ENCODE measurements at places on chromosomes 5 and 9.
A peak's percentile ranks its signal among the peaks of the same experiment; 100 is the strongest.

GRCh38 chr9:93246526-93246925 lies 62.6 kb downstream of the WNK2 start:
- no peak for ATAC-seq

DNA sequence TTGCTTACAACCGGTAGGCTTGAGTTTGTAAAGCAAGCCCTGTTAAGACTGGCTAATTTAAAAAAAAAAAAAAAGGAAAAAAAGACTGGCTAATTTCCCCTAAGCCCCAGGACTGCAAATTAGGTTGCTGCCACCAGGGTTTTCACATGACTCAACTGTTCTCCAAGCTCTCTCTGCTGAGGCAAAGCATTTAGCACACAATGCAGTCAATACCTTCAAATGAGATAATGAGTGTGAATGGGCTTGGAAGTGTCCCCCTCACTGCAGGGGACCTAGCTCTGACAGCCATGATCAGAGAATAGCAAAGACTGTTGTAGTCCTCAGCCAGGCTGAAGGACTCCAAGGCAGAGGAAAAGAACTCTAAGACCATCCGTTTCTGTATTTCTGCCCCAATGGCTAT lies 42.8 kb upstream of the ZSWIM6 start:
- ATAC-seq = no peak

GRCh38 chr9:115292584-115293279 lies 174.8 kb upstream of the TNC start:
- ATAC-seq = no peak

- no peak for ATAC-seq
These were observed 189.5 kb downstream of the ERCC6L2 start for GRCh38 chr9:96064826-96065481.

GRCh38 chr5:133792024-133792423 lies 176.4 kb downstream of the C5orf15 start:
- peak; percentile 33 for ATAC-seq

- ATAC-seq = no peak
These were observed 731.6 kb downstream of the DNAH5 start for GRCh38 chr5:13212886-13213285.

GRCh38 chr9:114426046-114426948 lies 38.5 kb upstream of the AKNA start:
- no peak for ATAC-seq

GRCh38 chr5:123414974-123415373 lies 8.2 kb downstream of the CEP120 start:
- ATAC-seq = no peak

- no peak for ATAC-seq
These were observed 182.1 kb upstream of the ACTBL2 start for GRCh38 chr5:57664700-57665099.

DNA sequence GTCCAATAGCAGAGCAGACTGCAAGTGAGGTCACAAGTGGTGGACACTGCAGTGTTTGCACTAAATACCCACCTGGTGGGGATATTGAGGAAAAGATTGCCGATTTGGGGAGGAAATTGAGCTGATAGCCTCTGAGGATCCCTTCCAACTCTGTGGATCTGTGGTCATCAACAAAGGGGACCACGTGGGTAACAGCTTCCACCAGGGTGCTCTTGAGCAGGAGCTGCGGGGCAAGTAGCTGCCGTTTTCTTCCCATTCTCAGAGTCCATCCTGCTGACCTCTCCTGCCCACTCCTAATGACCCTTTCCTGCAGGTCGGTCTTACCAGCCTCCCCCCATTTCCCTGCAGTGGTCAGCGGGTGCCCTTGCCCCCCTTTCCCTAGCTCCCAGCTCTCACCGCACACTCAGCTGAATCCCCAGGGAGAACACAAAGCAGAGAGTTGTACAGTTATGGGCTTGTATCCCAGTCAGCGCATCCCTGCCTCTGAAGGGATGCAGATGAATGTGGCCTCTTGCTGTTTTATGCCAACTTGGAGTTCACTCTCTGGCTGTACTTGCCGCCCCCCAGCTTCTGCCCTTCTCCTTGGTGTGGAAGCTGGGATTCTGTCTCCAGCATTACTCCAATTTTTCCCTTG lies 18.0 kb downstream of the DAPK1 start:
- no peak for ATAC-seq

DNA sequence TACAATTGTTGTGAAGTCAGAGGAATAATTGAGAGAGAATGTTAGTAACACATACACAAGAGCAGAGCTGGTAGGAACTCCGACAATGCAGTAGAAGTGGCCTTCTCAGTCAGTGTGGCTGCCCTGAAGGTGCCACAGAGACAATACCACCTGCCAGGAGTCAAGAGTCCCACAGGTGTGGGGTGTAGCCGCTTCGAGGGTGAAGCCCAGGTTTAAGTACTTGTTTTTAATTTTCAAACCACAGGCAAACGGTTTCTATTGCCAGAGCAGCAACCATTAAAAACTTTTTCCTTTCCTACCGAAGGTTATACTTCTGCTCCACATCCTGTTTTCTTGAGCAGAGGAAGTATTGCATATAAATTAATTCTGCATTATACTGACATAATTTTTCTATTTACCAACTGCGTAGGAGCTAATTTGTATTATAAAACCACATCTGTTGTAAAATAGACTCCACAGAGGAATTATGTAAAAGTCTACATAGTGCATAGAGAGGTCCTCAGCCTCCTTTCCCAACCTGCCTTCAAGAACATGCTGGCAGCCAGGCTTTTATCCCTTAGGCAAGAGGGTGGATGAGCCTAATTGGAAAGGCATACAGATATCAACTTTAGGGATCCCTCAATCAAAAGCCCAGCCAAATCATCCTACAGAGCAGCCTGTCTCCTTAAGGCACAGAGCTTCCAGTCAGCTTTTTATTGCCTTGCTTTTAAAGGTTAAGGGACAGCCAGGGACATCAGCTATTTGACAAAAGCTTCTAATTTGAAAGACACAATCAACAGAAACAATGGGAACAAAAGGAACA lies 12.9 kb upstream of the ACTBL2 start:
- peak; percentile 12 for ATAC-seq

DNA sequence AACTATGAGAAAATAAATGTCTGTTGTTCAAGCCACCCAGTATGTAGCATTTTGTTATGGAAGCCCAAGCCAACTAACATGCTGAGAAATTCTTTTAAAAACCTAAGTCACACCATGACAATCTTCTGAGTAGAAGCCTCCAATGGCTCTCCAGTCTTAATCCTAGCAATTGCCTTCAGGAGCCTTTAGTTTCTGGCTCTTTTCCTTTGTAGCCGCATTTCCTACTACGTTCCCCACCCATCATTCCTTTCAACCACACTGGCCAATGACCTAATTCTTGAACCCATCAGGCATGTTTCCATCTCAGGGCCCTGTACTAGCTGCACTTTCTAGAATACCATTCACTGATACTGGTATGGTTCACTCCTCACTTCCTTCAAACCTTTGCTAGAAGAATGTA lies 2.1 kb upstream of the MRPS30 start:
- no peak for ATAC-seq

- no peak for ATAC-seq
These were observed 3.3 kb downstream of the FGFR4 start for GRCh38 chr5:177089825-177090641.

GRCh38 chr5:76273206-76273885 lies 129.7 kb upstream of the IQGAP2 start:
- no peak for ATAC-seq

DNA sequence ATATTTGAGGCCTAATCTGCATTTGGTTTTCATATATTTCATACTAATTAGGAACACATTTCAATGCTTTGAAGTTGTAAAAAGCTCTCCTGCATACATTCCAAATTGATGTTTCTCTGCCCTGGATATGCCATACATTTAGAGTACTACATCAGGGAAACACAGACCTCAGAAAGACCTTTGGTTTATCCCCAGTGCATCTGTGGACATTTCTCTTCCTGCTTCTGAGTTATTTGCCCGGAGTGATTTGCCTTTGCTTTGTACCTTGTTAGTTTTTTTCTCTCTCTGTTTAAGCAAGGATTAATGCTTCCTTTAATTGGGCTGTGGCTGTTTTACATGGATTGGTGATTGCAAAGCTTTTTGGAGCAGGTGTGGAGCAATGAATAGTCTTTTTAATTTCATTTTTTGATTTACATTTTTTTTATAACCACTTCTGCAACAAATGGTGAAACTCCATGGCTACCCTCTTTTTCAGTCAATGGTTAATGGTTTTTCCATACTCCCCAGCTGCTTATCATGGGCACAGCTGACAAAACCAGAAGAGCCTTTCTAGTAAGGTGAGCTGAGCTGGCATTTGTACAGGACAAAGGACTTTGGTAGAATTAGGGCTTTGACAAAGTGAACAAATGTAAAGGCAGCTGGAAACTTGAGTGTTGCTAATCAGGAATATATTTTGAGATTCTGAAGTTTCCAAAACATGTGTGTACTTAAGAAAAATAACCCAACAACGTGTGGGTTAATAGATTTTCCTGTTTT lies 54.2 kb downstream of the ZSWIM6 start:
- ATAC-seq = peak; percentile 59

GRCh38 chr5:77849308-77849900 lies 73.3 kb upstream of the TBCA start:
- no peak for ATAC-seq

GRCh38 chr5:148697180-148697808 lies 43.0 kb upstream of the HTR4 start:
- ATAC-seq = no peak

- ATAC-seq = no peak
These were observed 601 bp downstream of the FBXO38 start for GRCh38 chr5:148384380-148384737.

DNA sequence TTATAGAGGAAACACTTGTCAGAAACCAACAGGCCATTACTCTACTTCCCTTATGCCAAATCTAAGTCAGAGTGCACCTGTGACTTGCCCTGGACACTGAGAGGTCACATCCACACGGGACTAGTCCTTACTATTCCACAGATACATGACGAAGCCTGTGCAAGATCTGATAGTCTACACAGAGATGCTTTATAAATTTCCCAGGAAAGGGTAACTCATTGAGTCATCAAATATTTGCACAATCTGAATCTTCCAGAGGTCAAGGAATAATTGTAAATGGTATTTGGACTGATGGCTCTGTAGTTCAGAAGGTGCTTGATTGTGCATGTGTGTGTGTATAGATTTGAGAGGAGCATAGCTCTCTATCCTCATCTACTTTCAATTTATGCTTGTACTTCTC lies 55.2 kb upstream of the JAK2 start:
- ATAC-seq = no peak

- ATAC-seq = no peak
These were observed 672 bp downstream of the PAXX start for GRCh38 chr9:136992819-136993369.

DNA sequence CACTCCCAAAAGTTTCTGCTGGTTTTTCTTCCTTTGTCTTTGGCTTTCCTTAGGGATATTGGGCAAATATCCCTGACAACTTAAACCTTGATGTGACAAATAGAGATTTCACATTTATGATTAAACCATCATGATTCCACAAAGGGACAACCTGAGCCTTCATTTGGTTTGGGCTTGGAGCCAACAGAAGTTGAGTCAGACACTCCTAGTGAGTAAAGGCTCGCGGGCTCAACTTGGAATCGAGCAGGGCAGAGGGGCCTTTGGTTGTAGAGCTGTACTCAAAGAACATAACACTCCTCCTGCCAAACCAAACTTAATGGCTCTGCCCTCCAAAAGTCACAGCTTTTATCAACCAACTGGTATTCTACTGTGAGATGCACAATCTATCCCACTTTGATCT lies 290.2 kb upstream of the MAP3K1 start:
- ATAC-seq = no peak

DNA sequence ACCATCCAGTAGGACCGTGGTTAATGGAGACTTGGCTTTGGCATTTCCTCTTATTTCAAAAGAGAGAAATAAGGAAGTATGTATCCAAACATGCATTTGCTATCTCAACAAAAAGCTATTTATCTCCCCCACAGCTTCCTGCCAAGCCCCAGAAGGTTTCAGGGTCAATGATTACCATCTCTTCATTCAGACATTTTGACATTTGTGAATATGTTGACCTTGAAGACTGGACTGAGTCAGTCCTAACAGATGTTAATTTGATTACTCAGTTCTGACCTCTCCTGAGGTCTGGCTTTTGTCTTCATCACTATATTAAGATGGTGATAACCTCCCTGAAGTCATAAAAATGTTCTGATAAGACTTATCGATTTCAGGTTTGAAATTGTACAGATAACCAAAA lies 479.4 kb downstream of the AGTPBP1 start:
- ATAC-seq = peak; percentile 51

DNA sequence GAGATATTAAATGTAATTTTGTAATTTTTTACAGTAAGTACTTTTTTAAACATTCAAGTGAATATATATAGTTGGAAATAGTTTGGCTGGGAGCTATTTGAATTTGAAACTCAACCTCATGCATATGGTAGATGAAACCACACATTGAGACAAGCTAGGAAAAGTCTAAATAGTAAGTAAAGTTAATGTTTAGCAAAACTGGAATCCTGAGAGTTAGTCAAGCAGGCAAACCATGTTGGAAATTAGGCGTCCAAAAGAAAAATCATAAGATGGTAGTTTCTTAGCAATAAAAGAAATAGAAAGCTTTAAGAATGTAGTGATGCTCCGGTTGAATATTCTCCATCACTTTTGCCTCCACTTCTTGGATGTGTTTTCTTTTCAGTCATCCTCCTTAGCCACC lies 657.1 kb upstream of the CDH10 start:
- no peak for ATAC-seq

- ATAC-seq = no peak
These were observed 454.6 kb downstream of the GADD45G start for GRCh38 chr9:90059436-90059835.

GRCh38 chr5:3995954-3996619 lies 400.5 kb downstream of the IRX1 start:
- no peak for ATAC-seq

DNA sequence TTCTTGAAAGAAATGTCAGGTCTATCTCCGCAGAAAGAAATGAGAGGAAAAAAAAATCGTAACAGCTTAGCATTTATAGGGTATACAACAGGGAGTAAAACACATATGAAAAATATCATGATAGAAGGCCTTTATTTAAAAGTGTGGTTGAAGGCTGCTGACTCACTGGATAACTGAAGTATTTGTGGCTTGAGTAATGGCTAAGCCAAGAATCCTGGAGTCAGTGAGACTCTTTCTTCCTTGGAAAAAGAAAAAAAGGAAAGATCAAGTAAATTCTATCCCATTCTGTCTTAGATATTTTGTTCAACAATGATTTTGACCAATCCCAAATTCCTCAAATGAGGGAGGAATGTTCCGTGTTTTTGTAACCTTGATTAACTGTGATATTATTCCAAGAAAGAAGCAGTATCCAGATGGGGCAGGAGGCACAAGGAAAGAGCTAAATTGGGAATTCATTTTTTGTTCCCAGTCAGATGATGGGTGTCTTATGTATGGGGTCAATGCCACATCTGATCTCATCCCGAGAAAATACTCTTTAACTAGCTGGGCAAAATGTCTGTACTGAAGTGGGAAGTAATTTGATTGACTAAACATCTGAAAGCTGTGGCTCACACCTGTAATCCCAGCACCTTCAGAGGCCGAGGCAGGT lies 64.3 kb upstream of the MYO10 start:
- no peak for ATAC-seq

Data from motor neuron (in vitro differentiated cells).